ENCODE measurements at places on chromosomes 4 and X. TPM values are rescaled to one million over a fixed set of nuclear protein-coding genes. Genes with fewer than 3 reads are reported as not detected.
A peak's percentile ranks its signal among the peaks of the same experiment; 100 is the strongest.

DNA sequence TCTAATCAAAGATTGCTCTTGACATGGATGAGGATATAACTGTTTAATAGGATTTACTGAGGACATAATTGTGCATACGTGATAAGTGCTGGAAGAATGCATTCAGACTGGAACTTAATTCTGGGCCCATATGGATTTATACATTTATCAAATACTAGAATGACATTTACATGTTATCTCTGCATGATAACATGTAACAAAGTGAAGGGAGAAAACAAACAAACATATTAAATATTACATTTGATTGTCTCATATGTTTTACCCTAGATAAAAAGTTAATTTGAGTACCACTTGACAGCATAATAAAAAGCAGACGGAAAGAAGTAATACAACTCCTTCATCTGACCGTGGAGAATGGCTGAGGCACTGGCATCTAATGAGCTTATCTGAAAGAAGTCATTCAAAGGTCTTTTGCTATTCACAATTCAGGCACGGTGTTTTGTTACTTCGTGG, 297.8 kb downstream of the PPP3CA start:
- no peak for DNase-seq

- no peak for DNase-seq
Measured at GRCh38 chrX:66872771-66873170, 233.9 kb upstream of the EDA2R start.

DNA sequence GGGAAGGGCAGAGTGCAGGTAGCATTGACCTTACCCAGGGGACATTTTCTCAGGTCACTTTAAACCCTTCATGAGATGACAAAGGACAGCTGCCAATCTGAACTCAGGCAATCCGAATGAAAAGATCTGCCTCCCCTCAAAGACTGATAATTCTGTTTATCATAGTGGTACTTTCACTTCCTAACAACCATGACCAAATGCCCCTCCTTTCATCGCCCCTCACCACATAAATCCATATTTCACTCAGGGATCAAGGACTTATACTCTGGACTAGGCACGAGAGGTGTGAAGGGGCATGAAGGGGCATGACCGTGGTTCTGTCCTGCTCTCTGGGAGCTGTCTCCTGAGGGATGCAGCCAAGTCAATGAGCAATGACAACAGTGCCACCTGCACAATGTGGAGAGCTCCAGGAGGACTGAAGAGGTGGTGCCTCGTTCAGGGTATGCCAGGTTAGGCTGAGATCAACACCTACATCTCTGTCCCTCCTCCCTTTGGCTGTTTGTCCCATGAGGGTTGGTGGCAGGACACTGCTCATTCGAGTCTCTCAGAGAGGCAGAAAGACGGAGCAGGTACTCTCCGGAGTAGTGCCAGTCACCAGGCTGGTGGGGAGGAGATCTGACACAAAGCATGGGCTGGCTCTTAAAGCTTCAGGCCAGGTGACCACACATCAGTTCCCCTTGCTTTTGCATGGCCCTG, 12.5 kb downstream of the HS3ST1 start:
- no peak for DNase-seq

GRCh38 chr4:158729716-158730559, 6.7 kb upstream of the PPID start:
- DNase-seq = peak; percentile 68

GRCh38 chrX:107374132-107374531, 75.3 kb upstream of the FRMPD3 start:
- DNase-seq = no peak

DNA sequence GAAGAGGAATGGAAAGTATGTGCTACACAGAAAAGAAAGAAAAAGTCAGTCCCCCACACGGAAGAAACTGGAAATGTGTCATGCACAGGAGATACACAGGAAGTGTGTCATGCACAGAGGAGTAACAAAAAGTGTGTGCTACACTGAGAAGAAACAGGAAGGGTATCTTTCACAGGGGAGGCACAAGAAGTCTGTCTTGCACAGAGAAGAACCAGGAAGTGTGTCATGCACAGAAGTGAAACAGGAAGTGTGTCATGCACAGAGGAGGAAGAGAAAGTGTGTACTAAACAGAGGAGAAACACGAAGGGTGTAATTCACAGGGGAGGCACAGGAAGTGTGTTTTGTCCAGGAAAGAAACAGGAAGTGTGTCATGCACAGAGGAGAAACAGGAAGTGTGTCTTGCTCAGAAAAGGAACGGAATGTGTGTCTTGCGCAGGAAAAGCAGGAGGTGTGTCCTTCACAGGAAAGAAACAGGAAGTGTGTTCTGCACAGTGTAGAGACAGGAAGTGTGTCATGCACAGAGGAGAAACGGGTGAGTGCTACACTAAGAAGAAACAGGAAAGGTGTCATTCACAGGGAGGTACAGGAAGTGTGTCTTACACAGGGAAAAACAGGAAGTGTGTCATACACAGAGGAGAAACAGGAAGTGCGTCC, 527.2 kb upstream of the PRKX start:
- DNase-seq = no peak

- no peak for DNase-seq
Measured at GRCh38 chr4:119736559-119736958, 108.0 kb upstream of the PDE5A start.

DNA sequence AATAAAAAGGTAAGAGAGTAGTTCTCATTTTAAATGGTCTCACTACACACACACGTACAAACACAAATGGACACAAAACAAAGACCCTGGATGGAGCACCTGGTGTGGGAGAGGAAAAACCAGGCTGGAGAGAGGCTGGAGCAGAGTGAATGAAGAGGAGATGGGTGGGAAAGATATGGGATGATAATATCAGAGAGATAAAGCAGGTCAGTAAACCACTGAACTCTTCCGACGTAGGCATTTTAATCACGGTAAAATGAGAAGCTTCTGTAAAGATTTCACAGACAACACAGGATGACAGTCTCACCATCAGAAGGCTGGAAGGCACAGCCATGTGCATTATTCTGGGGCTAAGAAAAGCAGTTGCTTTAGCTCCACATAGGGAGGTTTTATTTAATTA, 532.8 kb downstream of the KCNIP4 start:
- no peak for DNase-seq

DNA sequence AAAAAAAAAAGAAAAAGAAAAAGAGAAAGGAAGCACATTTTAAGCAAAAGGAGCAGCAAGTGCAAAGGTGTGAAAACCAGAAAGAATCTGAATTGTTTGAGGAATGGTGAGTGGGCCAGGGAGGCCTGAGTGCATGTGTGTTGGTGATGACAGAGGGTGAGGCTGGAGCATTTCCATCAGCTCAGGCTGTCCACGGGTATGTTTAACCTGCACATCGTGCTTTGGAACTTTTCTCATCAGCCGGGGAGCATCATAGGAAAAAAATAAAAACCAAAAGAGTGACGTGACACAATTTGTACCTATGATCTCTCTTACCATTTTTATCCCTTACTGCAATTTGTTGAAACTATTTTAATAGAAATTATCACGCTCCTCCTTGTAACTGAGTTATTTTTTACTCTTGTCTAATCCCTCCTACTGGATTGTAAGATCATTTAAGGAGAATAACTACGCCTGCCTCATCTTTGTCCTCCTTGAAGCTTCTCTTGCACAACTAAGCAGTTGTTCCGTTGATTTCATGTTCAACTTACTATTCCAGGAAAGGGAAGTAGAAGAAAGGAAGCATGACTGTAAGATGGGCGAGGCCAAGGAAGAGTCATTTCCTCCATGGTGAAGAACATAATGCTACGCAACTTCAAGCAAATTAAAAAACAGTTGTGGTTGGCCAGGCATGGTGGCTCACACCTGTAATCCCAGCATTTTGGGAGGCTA, 7.0 kb downstream of the PALLD start:
- no peak for DNase-seq

DNA sequence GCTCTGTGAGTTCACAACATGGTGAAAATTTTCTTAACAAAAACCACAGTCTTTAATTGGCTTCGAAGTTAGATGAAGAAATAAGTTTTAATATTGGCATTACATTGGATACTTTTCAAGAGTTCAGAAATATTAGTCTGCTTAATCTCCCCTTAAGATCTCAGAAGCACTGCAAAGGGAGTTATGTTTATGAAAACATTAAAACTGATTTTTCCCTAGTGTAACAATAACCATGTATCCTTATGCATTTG, 1.5 kb downstream of the SETD7 start:
- DNase-seq = no peak

DNA sequence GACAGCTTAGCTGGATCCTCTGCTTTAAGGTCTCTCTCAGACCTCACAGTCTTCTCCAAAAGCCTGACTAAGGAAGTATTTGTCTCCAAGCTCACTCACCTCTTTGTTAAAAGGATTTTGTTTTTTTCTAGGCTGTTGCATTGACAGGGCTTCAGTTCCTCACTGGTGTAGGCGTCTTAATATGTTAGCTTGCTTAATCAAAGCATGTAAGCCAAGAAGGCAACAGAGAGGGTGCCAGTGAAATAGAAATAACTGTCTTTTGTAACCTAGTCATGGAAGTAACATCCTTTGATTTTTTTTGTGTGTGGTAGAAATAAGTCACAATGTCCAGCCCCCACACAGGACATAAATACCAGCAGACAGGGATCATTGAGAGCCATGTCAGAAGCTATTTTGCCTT, 58.8 kb downstream of the FIP1L1 start:
- DNase-seq = no peak

DNA sequence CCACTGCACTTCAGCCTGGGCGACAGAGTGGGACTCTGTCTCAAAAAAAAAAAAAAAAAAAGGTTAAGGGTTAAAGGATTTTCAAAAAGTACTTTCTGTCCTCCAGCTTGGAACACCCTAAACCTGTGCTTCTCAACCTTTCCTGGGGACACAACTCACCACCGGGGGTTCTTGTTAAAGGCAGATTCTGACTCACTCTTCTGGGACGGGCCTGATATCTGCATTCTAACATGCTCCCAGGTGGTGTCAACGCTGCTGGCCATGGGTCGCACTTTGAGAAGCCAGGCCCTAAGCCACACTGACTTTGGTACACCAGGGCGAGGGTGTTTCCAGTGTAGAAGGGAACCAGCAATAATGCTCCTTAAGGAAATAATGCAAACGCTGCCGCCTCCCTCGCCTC, 46.1 kb downstream of the AFAP1 start:
- DNase-seq = no peak

- DNase-seq = no peak
Measured at GRCh38 chr4:32551943-32552342, 1831.8 kb downstream of the PCDH7 start.

The DSPP gene
- not detected for total RNA-seq

The SH2D1A gene
- total RNA-seq = not detected

The FGF2 gene
- 386 TPM for total RNA-seq

The GAGE13 gene
- not detected for total RNA-seq

The GPRASP1 gene
- 0.95 TPM for total RNA-seq

Measured in HFFc6 (cell line).